PC-9 (cell line): ENCODE measurements at places on chromosomes 1 and 21.
A peak's percentile ranks its signal among the peaks of the same experiment; 100 is the strongest.

DNA sequence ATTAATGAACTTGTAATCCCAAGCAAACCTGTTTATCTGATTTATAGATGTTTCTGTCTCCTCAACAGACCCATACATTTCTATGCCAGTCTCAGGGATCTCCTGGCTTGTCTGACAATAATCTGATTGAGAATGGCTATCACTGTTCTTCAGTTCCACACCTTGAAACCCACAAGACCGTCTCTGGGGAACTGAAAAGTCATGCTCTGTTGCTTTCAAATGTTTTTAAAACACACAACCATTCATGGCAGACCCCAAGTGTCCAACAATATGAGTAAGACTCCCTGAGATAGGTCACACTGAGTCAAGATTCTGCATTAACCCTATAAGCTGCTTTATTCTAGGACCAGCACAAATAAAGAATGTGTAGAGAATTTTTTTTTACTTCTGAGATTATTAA, 611.2 kb upstream of the PLXNA2 start:
- DNase-seq, result no peak

DNA sequence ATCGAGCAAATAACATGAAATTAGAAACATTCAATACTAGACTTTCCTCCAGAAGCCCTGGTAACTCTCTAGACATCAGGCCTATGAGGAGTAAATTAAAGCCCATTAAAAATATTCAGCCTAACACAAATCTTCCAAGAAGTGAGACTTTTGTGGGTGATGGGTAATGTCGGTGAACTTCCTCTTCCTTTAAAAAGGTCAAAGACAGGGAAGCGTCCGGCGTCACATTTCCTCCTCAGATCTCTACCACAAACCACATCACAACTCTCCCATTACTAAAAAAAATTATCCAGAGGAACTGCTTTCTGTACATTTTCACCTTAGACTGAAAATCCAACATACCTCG, 1.4 kb downstream of the EIF4G3 start:
- no peak for DNase-seq

GRCh38 chr1:159208175-159208825, 3.6 kb downstream of the ACKR1 start:
- no peak for DNase-seq

DNA sequence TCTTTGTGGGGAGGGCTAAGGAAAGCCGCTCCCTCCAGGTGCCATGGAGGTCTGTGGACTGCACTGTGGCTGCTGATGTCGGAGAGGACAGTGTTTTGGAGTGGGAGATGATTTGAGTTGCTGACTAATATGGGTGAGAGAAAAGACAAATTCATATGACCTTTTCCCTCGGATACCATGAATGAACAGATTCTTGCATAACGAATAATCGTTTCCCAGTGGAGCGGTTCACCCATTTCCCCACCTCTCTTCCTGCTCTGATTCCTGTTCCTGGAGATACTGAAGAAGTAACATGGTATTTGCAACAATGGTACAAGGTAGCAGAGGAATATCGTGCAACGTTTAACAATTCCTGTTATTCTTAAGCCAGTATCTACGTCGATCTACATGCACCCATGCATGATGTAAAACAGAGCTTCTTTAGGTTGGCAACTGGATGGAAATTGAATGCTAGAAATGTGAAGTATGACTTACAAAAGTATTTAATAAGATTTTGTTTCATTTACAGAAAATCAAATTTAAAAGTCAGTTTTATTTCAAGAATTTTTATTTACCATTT, 227.1 kb downstream of the TOMM20 start:
- no peak for DNase-seq

- DNase-seq, result no peak
These were observed 339.9 kb downstream of the NTNG1 start for GRCh38 chr1:107480548-107481415.

- DNase-seq, result no peak
These were observed 6.8 kb downstream of the NCF2 start for GRCh38 chr1:183583466-183583865.

DNA sequence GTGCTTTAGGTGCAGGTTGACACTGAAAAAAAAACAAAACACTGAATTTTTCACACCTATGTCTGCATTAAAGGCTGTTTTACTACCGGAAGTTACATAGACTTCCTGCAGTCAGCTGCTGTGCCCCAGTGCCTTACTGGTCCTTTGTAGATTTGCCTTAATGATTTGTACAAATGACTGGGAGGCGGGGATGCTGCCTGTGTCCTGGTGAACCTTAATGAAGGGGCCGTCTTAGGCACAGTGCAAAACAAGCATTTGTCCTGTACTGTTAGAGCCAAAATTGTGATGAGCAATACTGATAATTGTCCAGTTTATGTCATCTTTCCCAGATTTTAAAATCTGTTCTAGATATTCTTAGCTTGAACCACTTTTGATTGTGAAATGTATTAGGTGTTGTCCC, 90.9 kb upstream of the PGD start:
- no peak for DNase-seq

GRCh38 chr1:222097588-222097987, 355.7 kb upstream of the DUSP10 start:
- DNase-seq, result peak; percentile 50

- no peak for DNase-seq
These were observed 1.1 kb upstream of the PANK4 start for GRCh38 chr1:2527556-2527860.

- DNase-seq, result no peak
These were observed 7.0 kb downstream of the SOD1 start for GRCh38 chr21:31666445-31667010.

- DNase-seq, result peak; percentile 59
These were observed 6.3 kb upstream of the TNNT2 start for GRCh38 chr1:201383647-201384405.

DNA sequence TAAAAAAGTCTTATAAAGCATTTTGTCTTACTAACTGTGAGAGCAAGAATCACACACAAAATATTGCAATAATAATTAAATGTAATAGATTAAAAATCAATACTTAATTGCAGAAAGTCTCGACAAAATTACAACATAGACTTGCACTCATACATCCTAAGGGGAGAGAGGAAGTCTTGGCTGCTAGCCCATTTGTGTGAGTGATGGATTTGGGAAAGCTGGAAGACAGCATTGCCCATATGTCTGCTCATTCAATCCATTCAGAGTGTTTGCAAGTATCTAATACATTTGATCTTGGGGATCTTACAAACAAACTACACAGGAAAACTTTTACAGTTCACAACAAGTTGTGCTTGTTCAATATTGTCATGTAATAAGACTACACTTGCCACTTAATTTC, 140.5 kb downstream of the COL11A1 start:
- no peak for DNase-seq
